ENCODE measurements at places on chromosomes 11 and 22.

GRCh38 chr11:12157241-12157661, 46.9 kb downstream of the MICAL2 start:
- peak; percentile 82 for DNase-seq

DNA sequence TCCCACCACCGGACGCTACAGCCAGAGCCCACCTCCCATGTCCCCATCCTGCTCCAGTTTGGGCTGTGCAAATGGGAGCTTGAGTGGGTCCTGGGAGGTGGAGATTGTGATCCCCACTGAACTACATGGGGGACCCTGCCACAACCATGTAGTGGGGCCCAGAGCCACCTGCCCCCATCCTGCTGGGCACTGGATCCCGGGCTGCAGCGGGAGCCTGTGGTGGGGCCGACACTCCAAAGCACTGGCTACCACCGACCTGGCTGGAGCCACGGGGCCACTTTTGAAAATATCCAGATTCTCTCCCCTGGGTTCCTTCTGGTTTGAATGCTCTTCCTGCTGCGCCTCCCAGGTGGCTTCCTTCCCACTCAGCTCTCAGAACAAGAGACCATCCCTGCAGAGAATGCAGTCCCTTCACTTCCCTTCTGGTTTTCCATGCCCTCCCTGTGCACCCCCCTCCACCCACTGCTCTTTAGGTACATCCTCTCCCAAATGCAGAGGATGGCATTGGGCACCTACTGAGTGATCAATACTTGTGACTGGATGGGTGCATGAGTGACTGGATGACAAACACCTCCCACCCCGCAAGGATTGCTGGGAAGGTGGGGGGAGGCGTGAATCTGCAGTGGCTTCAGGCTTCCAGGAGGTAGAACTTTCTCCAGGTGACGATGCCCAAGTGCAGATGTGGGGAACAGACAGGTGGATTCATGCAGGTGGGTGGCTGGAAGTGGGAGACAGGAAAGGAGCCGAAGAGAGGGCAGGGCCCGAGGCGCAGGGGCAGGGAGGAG, 846 bp upstream of the UNC93B1 start:
- DNase-seq, result no peak

DNA sequence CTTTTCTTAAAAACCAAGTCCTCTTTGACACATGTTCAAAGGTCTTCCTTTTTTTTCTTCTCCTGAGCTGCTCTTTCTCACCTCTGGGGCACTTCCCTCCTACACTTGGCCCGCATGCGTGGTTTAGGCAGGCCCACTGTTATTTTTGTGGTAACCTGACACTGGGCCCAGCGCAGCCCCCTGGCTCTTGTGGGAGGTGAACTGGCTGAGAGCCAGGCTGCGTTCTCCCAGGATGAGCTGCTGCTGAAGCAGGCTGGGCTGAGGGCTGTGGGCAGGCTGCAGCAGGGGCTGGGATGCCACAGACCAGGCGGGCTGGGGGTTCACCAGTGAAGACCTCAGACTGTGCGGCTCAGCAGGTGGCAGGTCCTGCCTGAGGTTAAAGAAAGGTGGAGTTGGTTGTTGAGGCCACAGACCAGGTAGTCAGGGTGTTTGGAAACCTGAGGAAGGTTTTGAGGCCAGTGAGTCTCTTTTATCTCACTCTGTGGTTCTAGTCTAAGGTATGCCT, 72.4 kb downstream of the TEAD1 start:
- DNase-seq, result peak; percentile 82

DNA sequence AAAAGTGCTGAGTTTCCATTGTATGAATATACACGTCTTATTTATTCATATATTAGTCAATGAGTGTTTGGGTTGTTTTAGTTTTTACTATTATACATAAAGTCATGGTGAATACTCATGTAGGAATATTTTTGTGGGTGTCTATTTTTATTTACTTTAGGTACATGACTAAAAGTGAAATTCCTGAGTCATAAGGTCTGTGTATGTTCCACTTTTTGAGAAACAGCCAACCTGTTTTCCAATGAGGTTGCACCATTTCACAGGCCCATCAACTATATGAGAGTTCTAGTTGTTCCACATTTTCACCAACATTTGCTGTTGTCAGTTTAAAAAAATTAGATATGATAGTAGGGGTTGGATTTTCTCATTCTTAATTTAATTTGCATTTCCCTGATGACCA, 6.6 kb upstream of the OR6X1 start:
- DNase-seq, result no peak

DNA sequence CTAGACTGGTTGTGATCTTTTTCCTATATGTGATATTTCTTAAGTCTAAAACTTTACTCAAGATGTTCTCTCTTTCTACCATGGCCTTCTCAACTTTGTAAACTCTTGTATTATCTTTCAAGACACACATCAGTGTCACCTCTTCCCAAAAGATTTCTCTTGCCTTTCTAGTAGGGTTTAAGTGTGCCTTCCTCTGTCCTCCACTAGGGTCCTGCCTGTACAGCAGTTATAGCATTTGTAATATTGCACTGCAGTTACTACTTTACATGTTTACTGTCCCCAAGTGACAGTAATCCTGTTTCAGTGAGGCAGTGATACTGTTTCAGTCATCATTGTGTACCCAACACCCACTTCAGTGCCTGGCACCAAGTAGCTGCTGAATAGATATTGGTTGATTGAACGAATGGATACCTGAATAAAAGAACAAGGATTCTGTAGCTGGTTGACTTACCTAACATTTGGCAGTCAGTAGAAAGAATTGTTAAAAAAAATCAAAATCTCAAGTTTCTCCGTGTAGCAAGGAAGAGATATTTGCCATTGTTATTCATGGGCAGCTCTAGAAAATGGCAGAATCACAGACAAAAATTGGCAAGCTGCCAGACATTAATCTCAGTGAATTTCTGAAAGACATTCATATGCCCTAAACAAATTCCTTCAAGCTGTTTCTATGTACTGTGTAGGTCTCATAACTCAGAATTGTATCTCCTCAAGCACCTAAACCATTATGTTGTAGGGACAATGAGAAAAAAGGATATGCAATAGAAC, 79.4 kb downstream of the RBMXL2 start:
- DNase-seq, result no peak

Data from fibroblast of skin of scalp (primary cell).